B cell (primary cell): ENCODE measurements at places on chromosomes 4 and X. TPM values are rescaled to one million over a fixed set of nuclear protein-coding genes. Genes with fewer than 3 reads are reported as not detected.

Gene GPR173
- 0.12 and 0.50 TPM in 2 replicates for polyA plus RNA-seq

Gene SPANXD
- not detected in 2 replicates for polyA plus RNA-seq

Gene PF4V1
- 2.0 TPM in 1 of 2 replicates, not detected in the other for polyA plus RNA-seq

Gene SATL1
- 0.04 TPM in 1 of 2 replicates, not detected in the other for polyA plus RNA-seq

Gene USP26
- not detected in 2 replicates for polyA plus RNA-seq

Gene CXCL10
- polyA plus RNA-seq = 0.07 TPM in 1 of 2 replicates, not detected in the other

Gene PAGE4
- not detected in 2 replicates for polyA plus RNA-seq

Gene SCML2
- 1.2 and 1.5 TPM in 2 replicates for polyA plus RNA-seq
